ENCODE measurements at places on chromosomes 5 and 9.

- no peak for DNase-seq
These were observed 62.5 kb downstream of the EXOSC2 start for GRCh38 chr9:130756037-130756436.

DNA sequence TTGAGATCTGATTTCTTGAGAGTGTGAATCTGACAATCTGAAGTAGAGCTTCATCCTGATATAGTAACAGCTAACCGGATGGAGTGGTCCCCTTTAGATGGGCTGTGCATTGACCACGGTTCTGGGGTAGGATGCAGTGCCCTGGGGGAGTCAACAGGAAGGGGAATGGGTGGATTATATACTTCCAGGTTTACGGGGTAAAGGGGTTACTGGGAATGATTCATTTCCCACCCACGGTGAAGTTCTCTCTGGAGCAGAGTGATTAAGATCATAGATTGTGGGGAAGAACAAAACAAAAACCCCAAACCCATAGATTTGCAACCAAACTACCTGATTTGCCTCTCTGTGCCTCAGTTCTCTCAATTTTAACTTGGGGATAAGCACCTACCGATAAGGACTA, 1.5 kb upstream of the B4GALT7 start:
- DNase-seq = no peak

- no peak for DNase-seq
These were observed 457 bp downstream of the UGCG start for GRCh38 chr9:111896942-111897600.

GRCh38 chr5:138230981-138231589, 18.0 kb upstream of the CDC23 start:
- peak; percentile 47 for DNase-seq

DNA sequence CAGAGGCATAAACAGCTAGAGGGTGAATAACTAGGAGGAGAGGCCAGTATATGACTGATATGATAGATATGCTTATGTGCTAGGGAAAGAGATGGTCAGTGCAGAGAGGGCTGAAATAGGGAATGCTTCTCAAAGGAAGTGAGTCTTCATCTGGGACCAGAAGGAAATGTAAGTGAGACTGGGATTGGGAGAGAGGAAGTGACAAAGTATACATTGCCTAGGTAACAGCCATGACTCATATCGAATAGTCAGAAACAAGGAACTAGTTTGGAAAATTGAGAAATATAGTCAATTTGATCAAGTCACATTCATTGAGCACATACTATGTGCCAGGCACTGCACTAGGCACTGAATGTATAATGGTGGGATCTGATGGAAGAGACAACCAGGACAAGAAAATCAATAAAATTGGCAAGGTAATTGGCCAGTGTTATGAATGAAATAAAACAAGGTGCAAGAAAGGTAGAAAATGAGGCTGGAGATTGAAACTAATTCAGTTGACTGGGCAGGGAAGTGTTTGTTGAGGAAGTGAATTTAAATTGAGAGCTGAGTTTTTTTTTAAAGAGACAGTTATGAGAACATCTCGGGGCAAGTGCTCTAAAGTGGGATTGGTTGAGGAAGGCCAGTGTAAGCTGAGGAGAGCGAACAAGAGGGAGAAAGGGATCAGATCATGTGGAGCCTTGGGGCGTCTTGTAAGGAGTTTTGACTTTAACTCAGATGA, 4.3 kb downstream of the ERAP2 start:
- no peak for DNase-seq

DNA sequence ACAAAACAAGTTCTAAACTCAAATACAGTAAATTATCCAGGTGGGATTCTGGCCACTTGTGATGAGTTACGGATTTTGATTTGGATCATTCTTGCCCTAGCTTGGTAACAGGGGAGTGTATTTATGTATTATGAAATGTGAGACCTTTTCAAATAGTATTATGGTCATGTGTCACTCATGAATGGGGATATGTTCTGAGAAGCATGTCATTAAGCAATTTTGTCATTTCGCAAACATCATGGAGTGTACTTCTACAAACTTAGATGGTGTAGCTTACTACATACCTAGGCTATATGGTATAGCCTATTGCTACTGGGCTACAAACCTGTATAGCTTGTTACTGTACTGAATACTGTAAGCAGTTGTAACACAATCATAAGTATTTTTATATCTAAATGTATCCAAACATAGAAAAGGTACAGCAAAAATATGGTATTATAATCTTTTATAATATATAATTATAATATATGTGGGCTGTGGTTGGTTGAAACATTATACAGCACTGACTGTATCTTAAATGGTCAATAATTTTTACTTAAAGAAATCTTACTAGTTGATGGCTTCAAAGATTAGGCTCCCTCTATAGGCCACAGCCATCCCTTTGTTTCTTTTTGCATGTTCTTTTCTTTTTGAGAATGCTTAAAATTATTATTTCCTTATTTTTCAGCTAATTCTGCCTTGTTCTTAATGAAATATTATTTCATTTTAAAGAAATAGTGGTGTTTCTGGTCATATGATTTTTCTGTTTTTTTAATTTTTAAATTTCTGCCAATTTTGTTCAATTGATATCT, 128.4 kb downstream of the MAST4 start:
- DNase-seq = no peak

DNA sequence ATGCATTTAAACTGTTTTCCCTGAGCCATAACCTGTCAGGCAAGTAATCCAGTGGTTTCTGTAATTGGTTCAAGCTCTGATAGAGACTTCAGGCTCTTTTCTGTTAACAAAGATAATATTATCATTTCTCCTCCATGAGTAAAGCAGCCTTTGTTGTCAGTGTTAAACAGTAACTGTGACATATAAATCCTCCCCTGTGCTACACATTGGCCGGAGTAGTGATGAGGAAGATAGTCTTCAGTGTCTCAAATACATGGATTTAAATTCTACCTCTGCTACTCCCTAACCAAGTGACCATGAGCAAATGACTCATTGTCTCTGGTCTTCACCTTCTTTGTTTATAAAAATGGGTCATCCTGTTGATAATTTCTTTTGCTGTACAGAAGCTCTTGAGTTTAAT, 615.5 kb upstream of the CHD1 start:
- no peak for DNase-seq

- no peak for DNase-seq
These were observed 17.2 kb downstream of the KDM3B start for GRCh38 chr5:138369706-138370105.

DNA sequence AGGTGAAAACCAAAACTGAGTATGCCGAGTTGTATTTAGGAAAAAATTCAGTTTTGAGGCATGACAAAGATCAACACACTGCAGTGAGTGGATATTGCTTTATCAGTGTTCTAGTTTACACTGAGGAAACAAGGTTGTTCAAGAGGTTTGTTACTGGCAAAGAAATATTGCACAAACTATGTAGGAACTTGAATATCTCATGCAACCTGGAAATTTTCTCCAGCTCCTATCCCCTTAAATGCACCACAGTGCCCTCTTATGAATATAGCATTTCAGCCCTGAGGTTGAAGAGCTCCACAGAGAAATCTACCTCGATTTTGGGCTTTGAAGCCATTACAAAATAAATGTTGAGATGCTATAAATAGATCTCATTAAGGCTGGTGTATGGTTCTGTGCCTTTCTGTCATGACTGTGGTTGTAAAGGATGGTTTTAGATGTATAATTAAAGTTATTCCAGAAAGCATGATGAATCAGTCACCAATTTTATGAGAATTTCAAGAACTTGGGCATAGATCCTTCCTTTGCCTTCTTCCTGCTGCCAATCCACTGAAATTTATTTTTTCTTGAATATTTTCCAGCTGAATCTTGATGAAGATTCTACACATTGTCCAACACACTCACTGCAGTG, 159.3 kb downstream of the SPATA31D1 start:
- no peak for DNase-seq

Measured in DND-41 (cell line).